Activated T-cell treated with anti-CD3 and anti-CD28 coated beads for 4 hours (primary cell): ENCODE measurements at places on chromosomes 5 and 9.

DNA sequence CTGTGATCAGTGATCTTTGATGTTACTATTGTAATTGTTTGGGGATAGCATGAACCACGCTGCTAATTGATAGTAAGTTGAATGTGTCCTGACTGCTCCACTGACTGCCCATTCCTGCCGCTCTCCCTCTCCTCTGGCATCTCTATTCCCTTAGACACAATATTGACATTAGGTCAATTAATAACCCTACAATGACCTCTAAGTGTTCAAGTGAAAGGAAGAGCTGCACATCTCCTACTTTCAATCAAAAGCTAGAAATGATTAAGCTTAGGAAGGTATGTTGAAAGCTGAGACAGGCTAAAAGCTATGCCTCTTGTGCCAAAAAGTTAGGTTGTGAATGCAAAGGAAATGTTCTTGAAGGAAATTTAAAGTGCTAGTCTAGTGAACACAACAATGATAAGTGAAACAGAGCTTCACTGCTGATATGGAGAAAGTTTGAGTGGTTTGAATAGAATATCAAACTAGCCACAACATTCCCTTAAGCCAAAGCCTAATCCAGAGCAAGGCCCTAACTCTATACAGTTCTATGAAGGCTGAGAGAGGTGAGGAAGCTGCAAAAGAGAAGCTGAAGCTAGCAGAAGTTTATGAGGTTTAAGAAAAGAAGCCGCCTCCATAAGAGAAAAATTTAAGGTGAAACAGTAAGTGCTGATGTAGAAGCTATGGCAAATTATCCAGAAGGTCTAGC, 12.9 kb downstream of the CLINT1 start:
- DNase-seq, result no peak

GRCh38 chr5:2783223-2783622, 31.7 kb upstream of the IRX2 start:
- no peak for DNase-seq

DNA sequence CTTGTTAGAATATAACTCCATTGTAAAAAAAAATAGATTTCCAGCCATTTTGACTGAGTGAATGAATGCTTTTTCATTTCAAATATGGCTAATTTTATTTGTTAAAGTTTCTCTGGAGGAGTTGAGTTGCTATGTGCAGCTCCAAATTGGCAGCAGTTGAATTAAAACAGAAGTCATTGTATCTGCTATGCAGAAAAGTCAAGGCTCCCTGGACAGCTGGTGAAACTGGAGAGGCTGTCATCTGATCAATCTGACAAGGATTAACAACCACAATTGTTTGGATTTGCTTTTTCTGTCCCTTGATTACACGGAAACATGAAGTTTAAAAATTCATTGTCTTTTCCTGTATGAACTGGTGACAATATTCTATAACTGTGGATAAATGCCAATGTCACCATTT, 713.9 kb downstream of the EFNA5 start:
- no peak for DNase-seq

DNA sequence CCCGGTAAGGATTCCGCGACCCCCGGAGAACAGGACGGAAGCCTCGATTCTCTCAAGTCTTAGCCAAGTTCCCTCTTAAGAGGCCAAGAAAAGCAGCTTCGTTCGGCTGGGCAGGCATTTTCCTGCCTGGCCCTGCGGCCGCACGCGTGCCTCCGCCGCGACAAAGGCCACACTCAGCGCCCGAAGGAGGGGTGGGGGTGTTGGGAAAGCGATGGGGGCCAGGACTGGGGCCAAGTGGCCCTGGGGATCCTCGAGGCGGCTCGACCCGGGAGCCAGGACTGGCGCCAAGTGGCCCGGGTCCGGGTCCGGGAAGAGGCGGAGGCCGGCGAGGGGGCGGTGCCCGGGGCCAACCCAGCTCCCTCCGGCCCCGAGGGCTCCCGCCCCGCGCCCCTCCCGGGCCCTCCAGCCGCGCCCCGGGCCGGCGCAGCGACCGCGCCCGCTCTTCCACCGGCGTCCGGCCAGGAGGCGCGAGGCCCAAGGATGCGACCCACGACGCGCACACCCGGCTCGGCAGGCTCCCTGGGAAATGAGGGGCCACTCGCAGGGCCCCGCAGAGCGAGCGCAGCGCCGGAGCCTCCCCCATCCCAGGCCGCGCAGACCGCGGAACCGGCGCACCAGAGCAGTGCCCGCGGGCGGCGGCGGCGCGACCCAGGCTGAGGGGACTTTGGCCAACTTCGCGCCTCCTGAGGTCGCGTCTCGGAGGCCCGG, 756 bp downstream of the VAV2 start:
- no peak for DNase-seq

GRCh38 chr5:118405650-118406061, 582.7 kb downstream of the DTWD2 start:
- no peak for DNase-seq

- DNase-seq, result no peak
These were observed 67.7 kb upstream of the ST8SIA4 start for GRCh38 chr5:100970646-100971255.

DNA sequence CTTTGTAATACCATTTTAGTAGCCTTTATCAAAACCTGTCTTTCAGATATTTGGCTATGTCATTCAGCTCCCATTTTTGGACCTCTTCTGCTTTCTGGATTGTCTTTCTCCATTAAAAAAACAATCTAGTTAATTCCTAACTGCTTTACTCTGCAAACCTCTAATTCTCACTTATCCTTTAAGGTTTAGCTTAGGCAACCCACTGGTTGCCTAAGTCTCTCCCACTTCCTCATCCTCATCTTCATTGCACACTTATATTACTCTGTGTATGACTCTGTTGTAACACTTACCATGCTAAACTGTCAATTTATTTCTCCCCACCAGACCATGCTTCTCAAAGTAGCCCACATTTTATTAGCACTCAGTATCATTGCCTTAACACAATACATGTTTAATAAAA, 205.0 kb upstream of the DMRTA1 start:
- no peak for DNase-seq
